ENCODE measurements at places on chromosomes 5 and 9.

DNA sequence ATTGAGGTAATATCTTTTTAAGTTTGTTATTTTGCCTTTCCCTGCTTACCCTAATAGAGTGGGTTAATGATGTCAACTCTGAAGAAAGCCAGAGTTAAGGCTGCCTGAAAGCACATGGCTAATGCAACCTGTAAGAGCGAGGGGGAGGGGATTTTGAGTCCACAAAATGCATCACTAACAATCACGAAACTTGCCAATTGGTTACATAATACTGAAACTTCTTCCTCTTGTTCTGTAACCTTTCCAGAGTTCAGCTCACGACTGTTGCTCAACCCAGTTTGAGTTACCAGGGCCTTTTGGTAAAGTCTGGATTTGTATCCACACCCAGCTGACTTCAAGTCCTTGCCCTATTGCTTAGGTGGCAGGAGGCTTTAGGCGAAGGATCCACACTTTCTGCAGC is 308.8 kb downstream of the EFNA5 start:
- DNase-seq: peak; percentile 11

DNA sequence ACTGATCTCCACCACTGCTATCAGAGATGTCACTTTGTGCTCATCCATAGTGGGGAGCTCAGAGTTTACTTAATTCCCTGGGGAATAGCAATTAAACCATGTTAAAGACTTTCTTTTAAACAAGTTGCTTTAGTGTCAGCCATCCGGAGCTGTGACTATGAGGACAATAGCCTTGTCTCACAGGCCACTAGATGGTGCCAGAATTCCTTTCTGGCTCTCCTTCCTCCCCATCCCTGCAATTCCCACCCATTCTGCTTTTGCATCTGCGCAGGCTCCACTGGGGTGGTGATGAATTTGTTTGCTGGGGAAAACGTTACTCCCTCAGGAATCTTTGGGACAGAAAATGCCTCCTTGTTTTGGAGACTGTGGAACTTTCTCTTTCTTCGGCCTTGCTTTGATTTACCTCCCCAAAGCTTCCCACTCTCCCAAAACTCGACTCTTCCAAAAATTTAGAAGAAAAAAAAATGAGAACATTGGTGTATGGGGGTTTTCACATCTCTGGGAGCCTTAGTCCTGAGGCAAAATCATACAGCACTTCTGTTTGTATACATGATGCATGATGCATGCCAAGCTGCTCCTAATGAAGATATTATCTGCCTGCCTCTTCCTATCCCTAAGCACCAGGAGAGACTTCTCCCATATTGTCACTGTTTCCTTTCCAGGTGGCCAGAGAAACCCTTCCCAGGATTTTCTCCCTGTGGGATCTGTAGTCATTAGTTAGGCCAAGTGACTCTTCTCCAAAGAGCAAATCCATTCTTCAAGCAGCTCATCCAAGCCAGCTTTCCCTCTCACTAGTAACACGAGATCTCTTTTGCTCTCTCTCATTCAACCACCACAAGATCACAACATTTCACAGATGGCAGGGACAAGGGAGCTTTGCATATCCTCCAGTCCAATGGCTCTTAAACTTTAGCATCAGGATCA is 466.1 kb downstream of the TLR4 start:
- no peak for DNase-seq

- no peak for DNase-seq
Observed at GRCh38 chr5:32029261-32029660, 144.9 kb downstream of the GOLPH3 start.

DNA sequence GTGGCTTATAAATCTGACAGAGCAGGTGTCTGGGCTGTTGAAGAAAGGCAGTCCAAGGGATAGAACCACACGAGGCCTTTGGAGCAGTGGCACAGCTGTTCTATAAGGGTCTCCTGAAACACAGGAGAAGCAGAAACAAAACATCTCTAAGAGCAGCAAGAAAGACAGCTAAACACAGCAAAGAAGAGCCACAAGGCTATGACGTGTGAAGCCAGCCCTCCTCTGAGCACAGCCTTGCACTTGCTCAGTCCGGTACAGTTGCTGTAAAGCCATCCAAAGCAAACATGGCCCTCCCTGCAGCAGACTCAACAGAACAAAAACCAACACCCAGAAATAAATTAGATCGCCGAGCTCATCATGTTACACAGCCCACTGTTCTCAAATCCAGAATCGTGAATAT is 2.6 kb upstream of the GZMK start:
- DNase-seq: no peak

- no peak for DNase-seq
Observed at GRCh38 chr5:132760601-132761317, 13.5 kb downstream of the CCNI2 start.

DNA sequence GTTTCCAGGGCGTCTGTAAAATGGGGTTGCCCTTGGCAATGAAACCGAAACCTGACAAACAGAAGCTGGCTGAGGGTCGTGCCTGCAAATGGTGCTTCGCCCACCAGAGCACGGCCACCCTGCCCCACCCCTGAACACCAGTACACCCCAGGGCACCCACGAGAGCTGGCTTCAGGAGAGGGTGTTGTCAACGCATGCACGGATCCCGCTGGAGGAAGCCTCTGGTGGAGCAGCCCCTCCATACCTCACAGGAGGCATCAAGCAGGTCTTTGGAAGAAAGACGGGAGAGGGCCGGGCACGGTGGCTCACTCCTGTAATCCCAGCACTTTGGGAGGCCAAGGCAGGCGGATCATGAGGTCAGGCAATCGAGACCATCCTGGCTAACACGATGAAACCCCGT is 8.6 kb downstream of the SLC6A3 start:
- no peak for DNase-seq

DNA sequence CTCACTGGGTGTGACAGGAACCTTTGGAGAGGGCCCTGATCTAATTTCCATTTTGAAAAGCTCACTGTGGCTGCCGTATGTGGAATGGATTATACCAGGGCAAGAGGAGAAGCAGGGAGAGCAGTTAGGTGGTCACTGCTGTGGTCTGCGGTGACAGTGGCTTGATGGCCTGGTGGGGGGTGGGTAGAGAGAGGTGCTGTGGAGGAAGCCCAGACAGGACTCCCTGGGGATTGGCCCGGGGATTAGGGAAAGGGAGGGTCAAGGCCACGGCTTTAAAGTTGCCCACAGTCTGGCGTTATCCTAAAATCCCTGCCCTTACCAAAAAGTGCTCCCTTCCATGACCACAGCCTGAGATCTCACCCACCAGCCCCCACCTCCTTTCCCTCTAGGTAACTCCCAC is 4.7 kb downstream of the B4GALT7 start:
- DNase-seq: no peak

- no peak for DNase-seq
Observed at GRCh38 chr9:100196215-100196614, 97.2 kb downstream of the INVS start.

DNA sequence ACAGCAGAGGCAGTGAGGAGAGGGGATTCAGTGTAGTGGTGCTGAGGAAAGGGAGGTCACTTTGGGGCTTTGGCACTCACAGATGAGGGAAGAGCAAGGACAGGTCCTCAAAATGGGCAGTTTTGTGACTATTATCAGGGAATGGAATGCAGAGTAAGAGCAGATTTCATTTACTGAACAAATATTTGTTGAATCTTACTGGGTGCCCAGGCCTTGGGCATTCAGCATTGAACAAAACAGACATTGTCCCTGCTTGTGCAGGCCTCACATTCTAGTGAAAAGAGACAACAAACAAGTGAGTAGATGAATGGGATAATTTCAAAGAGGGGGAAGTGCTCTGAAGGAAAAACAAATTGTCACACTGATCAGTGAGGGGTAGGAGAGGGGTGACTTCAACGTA is 404.1 kb downstream of the DMRT2 start:
- no peak for DNase-seq

- DNase-seq: no peak
Observed at GRCh38 chr9:114621975-114622609, 11.0 kb downstream of the TMEM268 start.

DNA sequence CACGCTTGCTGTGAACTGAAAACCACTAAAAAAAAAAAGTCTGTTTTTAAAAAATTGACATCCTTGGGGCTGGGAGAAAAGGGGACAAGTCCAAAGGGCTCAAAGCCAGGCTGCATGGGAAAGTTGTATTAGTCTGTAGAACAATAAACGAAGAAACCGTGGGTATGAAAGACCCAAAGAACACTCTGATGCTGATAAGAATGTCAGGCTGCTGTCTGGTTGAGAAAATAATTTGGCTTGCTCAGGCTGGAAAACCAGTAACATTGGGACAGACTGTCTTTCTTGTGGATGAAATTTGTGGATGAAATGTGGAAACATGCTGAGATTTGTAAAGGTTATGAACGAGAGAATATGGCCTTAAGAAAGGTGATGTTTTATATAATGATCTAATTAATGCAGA is 68.5 kb upstream of the HSPB3 start:
- DNase-seq: no peak

DNA sequence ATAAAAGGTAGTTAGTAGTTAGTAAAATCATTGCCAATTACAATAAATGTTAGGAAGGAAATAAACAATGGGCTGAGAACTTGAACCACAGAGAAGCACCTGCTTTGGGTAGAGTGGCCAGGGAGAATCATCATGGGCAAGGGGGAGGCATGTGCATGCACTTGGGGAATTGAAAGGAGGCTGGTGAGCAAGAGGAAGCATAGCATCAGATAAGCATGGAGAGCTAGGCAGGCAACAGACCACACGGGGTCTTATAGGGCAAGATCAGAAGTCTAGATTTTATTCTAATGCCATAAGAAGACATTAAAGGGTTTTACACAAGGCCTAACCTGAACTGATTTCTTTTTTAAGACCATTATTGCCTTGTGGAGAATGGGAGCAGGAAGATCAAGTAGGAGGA is 93.4 kb downstream of the PIP5K1B start:
- DNase-seq: no peak

DNA sequence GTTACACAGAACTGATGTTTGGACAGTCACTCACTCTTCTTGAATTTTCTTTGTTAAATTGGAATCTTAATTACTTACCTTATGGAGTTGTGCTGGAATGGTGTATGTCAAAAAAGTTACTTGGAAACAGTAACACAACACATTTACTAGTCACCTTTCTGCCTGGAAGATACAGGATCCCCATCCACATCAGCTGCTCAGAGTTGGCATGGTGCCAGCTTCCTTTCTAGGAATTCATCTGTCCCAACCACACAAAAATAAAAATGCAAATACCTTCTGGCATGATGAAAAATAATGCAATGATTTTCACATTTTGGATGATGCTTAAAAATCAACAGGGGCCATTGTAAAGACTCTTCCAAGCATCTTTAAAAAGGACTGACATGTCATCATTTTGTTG is 341.5 kb downstream of the TMEM38B start:
- DNase-seq: no peak

DNA sequence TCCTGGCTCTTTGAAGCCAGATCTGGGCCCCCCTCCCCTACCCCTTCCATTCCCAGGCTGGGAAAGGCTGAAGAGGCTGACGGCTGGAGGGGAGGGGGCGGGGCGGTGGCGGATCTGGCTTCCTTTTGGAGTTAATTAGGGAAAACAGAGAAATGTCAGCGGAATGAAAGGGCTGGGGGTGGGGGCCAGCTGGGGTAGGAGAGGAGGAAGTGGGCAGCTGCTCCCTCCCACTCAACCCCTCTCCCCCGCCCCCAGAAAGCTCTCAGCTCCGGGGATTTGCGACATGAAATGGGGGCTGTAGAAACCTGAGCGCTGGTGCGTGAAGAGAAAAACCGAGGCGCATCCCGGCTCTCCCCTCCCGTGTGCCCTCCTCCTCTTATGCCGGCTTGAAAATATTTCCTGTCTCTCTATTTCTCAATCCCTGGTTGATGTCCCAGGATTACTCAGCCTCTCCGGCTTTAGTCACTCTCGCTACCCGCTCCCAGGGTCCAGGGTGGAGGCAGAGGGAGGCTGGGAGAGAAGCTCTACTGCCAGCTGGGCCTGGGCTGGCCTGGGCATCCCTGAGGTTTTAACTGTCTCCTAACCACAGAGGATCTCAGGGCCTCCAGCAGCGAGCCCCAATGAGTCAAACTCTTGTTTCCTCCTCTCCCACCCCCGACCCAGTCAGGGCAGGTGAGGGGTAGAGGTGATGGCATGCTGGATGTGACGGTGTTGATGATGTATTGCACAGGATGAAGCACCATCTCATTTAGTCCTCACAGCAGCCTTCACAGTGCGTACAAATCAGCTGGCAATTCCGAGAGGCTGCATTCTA is 20.1 kb downstream of the PCDHGC5 start:
- DNase-seq: no peak

GRCh38 chr5:179462040-179462439 is 88.3 kb upstream of the RUFY1 start:
- no peak for DNase-seq

GRCh38 chr9:80326105-80326504 is 754.3 kb downstream of the TLE4 start:
- no peak for DNase-seq

DNA sequence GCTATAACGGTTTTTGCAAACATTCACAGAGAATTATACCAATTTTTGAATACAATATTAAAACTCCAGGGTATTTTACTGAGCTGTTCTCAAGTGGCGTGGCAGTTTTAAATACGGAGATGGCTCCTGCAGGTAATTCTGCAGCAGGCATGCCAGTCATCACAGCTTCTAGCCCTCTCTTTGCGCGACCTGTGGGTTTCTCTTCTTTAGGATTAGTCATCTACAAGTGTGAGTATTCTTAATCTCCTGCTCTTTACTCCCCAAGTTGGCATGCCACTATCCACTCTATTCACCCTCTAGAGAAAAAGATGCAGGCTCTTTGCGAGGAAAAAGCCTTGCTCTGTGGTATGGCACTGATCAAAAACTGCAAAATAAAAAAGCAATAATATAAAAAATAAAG is 43.9 kb downstream of the ANKRD31 start:
- DNase-seq: no peak

DNA sequence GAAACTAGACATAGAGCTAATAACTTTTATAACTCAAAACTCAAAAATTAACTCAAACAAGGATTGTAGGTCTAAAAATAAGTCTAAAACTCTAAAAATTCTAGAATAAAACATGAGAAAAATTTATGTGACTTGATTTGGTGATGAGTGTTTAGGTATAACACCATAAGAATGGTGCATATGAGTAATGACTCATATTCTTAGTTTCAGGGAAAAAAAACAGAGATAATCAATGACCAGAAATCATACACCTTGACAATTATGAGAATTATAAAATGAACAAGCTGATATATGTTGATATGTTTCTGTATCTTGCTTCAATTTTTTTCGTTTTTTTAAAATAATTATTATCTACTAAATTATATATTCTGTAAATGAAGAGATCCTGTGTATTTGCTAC is 541.2 kb downstream of the PTPRD start:
- DNase-seq: no peak

DNA sequence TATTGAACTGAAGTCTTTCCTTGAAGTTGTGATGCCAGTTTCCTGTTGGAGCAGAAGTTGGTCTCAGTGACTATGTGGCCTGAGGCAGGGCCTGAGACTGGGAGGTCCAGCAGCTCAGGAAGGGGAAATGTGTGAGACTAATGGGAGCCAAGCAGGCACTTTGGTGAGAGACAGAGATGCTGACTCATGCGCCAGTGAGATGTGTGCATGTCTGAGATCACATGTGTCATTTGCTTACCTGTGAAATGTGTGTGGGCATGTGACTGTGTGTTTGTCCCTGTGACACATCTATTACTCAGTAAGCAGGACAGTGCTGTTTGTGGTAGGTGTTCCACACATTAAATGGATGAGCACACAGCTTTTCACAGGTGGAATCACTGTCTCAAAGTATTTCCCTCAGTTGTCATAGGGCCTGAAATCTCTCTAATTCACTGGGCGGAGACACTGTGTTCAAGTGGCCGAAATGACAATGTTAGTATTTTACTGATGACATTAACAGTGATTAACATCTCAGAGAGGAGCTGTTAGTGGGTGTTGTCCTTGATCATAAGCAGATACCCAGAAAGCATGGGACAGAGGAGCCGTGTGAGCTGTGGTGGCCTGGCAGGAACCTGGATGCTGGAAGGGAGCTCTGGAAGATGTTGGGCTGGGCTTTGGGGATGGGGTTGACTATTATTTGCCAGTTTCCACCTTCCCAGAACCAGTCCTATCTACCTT is 7.4 kb downstream of the NPR2 start:
- no peak for DNase-seq
